LHCN-M2 (cell line): ENCODE measurements at places on chromosomes 5 and 9. TPM values are rescaled to one million over a fixed set of nuclear protein-coding genes. Genes with fewer than 3 reads are reported as not detected.
A peak's percentile ranks its signal among the peaks of the same experiment; 100 is the strongest.

DNA sequence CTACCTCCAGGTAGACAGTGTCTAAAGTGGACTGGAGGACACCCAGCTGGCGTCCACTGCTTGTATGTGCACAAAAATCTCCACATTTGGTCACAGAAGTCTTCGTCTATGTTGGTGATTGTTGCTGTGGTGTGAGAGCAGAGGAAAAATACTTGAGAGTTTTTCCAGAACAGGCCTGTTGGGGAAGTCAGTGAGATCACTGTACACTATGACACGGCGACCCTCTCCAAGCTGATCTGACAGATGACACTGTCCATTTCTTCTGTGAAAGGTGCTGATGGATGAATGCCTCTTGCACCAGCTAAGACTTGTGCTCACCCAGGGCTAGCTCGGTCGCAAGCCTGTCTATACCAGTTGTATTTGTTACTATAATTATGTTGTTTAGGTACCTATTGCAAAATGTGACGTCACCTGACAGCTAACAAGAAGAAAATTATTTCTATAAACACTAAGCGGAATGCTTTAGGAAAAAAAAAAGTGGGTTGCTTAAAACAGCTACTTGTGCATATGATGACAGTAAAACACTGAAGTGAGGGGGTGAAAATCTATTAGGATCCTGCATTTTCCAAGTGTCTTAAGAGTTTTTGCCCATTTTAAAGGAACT is 142.3 kb downstream of the ROR2 start:
- DNase-seq = no peak

The IFNA8 gene
- total RNA-seq = not detected in 2 replicates

DNA sequence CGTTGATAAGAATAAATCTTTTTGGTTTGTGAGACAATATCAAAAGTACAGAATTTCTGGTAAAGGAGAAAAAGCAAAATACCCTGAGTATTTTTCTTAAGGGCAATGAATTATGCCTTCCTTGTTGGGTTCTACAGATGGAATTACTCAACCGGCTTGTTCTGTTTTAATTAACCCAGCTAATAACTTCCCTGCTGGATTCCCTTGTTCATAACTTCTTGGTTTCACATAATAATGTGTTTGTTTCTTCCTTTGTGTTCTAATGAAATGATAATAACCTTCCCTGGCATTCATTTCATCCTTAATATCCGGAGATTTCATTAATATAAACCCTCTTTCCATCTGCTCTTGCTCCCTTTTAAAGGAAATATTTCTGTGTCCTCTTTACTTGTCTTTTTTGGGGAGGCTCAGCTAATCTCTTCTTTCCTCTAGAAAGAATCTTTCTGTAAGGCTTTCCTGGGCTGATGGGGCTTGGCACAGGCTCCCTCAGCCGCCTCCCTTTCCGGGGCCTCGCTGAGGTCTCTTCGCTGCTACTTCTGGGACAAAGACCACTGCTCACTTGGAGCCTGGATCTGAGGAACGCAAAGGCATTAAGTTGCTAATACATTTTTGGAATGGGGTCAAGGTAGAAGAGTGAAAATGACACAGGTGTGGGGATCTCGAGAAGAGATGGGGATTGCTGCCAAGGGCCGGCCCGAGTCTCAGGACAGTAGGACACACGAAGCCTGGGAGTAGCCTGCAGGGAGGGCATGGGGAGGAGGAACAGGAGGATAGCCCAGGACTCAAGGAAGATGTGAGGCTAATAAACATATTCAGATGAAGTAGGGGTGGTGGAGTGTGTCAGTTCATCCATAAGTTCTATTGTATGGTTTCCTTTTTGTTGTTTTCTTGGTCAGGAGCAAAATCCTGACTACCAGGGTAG is 118.5 kb downstream of the NRG2 start:
- no peak for DNase-seq

GRCh38 chr5:144275329-144275728 is 104.7 kb downstream of the KCTD16 start:
- no peak for DNase-seq

The FLT4 gene
- 3.2 and 4.5 TPM in 2 replicates for total RNA-seq

GRCh38 chr5:117054141-117054540 is 479.5 kb upstream of the SEMA6A start:
- DNase-seq = no peak

- peak; percentile 3 for DNase-seq
These were observed 44.9 kb downstream of the SLC25A51 start for GRCh38 chr9:37859043-37859442.

GRCh38 chr5:121915765-121916164 is 46.0 kb upstream of the SRFBP1 start:
- no peak for DNase-seq

The RFESD gene
- total RNA-seq = 1.9 TPM in 2 replicates

- DNase-seq = peak; percentile 79
These were observed 105.3 kb upstream of the COL5A1 start for GRCh38 chr9:134536101-134536900.

GRCh38 chr5:17190242-17190778 is 27.1 kb upstream of the BASP1 start:
- DNase-seq = peak; percentile 74

The OR13C2 gene
- not detected in 2 replicates for total RNA-seq

The BARHL1 gene
- not detected in 2 replicates for total RNA-seq

The FKTN gene
- 67.2 and 132 TPM in 2 replicates for total RNA-seq

DNA sequence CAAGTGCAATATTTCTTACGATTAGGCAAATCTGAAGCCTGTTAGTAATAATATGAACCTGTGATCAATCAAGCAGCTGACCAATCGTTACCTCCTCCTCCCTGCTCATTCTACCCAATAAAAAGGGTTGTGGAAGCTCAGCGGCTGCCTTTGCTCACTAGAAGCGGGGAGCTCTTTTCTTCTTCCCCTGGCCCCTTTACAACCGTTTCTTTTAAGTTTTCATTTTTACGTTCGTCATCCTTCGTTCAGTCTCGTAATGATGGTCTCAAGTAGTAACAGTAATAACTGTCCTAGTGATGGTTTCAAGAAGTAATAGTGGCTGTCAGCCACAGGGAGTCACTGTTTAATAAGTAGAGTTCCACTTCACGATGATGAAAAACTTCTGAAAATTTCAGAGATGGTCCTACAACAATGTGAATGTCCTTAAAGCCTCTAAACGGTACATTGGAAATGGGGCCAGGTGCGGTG is 6.2 kb downstream of the UGT3A2 start:
- DNase-seq = no peak

- DNase-seq = no peak
These were observed 103.2 kb downstream of the USP20 start for GRCh38 chr9:129938291-129938979.

- no peak for DNase-seq
These were observed 30.2 kb upstream of the ITGA1 start for GRCh38 chr5:52757527-52757926.

DNA sequence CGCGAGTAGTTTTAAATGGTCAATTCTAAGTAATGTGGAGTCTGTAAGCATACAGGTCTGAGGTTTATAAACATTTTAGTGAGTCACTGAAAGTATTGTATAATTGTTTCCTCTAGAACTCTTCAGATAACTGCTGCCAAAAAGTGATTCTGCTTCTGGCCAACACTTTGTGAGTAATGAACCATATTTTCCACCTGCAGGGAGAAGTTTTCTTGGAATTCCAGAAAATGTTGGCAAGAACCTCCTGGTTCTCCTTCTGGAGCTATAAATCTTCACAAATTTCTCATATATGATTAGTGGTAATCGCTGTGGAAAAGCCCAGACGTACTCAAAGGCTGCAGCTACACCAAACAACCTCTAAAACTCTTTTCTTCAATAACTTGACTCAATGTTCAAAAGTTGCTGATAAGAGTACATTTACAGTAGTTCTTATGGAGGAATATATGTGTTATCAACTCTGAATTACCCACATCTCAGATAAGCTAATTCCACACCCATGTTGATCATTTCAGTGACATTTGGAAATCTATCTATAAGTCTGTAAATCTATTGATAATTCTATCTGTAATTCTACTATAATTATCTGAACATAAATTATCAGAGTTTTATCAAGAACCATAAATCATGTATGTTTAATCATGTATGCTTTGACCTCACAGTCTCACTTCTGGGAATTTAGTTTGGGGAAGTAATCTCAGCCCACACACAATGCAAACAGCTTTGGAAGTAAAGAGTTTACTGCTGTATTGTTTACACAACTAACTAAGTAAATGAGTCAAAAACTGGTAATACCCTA is 74.1 kb downstream of the FNBP1 start:
- peak; percentile 59 for DNase-seq

DNA sequence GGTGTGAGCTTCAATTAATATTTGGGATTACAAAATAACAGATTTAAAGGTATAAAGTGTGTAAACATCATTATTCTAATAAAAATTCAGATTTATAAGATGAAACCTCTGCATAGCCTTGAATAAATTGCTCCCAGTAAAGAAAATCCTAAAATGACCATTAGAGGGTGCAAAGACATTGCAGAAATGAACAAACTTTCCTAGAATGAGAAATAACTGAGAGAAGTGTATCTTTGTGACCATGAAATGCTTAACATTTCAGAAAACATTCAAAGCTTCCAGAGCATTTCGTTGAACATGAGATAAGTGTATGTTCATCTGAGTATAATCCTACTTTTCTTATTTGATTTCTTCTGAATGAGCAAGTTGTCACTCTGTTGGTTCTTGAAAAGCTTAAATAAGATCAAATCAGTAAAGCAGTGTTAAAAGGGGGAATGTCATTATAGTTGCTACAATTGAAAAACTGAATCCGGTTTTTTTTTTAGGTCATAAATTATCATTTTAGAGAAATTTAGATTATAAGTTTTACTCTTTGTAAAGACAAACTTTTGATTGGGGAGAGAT is 24.7 kb upstream of the NUDT12 start:
- DNase-seq = peak; percentile 39

- DNase-seq = no peak
These were observed 76.7 kb downstream of the TRIM32 start for GRCh38 chr9:116763770-116764169.

DNA sequence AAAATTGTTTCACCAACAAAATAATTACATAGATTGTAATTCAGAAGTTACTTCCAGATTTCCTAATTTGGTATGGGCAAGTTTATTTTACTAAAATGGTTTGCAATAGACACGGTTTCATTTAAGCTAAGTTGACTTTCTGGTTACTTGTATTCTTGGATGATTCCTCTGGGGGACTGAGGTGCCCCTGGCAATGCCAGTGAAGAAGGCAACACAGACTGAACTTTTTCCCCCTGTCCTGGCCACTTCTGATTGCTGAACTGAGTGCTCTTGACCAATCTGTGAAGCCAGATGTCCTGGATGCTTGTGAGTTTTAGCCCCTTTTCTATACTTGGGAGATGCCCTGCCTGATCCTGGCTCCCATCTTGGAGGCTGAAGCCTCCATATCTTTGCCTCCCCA is 66.3 kb upstream of the FANCC start:
- no peak for DNase-seq

DNA sequence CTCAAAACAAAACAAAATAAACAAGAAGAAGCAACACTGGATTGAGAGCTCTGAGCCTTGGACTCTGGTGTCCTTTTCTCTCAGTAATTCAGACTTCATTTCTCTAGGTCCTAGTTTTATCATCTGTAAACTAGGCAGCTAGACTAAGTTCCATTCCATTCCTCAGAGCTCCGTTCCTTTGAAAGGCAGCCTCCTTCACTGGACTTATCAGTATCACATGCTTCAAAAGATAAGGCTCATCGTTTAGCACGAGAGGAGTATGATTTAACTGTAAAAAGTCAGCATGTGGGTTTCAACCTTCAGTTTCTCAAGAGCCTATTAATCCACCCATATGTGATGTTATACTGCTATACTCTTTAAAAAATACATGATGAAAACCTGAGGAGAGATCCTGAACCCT is 1.6 kb downstream of the ATP10B start:
- DNase-seq = no peak

The SLC25A2 gene
- total RNA-seq = 0.17 TPM in 1 of 2 replicates, not detected in the other

The PCDHGA6 gene
- 0.77 and 0.98 TPM in 2 replicates for total RNA-seq

The LPAR1 gene
- total RNA-seq = 47.5 and 56.8 TPM in 2 replicates

The OMD gene
- total RNA-seq = 0.06 TPM in 1 of 2 replicates, not detected in the other

The IFNB1 gene
- total RNA-seq = not detected in 2 replicates

- no peak for DNase-seq
These were observed 75.8 kb downstream of the GTF3C4 start for GRCh38 chr9:132745756-132746709.

The ZNF354C gene
- 5.2 and 5.5 TPM in 2 replicates for total RNA-seq

DNA sequence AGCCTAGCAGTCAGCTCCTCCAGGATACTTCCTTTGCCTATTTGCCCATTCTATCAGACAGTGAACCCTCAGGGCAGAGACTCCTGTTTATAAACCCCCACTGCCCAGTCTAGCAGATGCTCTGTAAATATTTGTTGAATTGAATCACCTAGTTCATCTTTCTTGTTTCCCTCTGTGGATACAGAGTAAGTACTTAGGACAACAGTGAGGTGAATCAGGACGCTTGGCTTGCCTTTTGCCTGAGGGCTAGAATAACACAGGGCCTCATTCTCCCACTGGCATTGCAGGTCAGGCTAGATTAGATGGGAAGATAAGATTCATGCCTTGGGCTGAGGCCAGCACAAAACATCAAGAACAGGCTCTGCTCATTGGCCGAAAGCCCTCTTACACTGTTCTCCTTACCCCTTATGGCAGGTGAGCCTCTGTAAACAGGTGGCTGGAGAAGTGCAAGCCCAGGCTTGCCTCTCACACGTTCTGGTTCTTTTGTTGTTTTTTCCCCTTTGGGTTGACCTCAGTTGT is 22.2 kb downstream of the TNFSF8 start:
- DNase-seq = peak; percentile 47

The TAF11L5 gene
- not detected in 2 replicates for total RNA-seq

DNA sequence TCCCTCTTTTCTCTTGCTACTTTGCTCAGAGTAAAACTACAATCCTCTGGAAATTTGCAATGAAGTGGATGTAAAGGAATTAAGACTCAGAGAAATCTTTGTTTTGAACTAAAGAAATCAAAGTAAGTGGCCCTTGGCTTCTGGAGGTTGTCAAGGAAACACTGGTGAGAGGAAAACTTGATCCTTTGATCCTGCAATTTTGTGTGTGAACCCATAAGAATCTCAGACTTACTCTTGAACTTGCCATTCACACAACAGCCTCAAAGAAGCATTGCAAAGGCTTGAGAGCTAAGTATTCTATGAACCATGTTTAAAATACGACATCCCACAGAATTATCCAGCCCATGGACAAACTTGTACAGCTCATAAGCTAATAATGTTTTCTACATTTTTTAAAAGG is 827.5 kb downstream of the TAF11L14 start:
- DNase-seq = no peak

The PDLIM4 gene
- total RNA-seq = 149 and 153 TPM in 2 replicates

DNA sequence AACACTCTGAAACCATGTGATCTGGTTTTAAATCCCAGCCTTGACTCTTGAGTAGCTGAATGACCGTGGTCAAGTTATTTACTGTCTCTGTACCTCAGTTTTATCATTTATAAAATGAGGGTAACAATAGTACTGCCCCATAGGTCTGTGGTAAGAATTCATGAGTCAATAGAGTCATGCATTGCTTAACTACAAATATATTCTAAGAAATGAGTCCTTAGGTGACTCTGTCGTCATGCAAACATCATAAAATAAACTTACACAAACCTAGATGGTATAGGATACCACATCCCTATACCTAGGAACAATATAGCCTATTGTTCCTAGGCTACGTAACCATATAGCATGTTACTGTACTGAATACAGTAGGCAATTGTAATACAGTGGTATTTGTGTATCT is 20.3 kb upstream of the ABCA1 start:
- no peak for DNase-seq

GRCh38 chr9:94480205-94480604 is 74.7 kb upstream of the PCAT7 start:
- DNase-seq = no peak
